ENCODE measurements at places on chromosomes 6 and 20.
A peak's percentile ranks its signal among the peaks of the same experiment; 100 is the strongest.

- DNase-seq = no peak
Observed at GRCh38 chr6:34679552-34680253, 16.9 kb downstream of the ILRUN start.

DNA sequence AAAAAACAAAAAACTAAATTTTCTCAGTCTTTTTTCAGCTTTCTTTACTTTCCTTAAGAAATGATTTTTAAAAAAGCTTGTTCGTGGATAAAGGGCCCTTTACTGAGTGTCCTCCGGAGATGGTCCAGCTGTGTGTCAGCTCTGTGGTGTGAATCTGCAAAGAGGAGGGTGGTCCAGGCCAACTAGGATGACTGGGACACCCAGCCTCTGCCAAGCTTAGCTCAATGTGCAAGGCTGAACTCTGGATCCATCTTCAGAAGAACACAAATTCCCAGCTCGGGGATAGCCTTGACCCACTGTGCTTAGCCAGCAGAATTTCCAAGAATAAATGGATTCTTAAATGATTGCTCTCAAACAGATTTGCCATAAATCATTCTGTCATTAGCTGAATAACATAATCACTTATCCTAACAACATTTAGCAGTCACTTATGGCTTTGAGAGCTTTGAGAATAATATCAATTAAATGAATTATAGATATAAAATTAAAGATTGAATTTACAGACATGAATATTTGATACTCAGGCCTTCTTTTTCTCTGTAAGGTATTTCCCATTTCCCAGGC lies 14.2 kb upstream of the CALHM5 start:
- DNase-seq = no peak

DNA sequence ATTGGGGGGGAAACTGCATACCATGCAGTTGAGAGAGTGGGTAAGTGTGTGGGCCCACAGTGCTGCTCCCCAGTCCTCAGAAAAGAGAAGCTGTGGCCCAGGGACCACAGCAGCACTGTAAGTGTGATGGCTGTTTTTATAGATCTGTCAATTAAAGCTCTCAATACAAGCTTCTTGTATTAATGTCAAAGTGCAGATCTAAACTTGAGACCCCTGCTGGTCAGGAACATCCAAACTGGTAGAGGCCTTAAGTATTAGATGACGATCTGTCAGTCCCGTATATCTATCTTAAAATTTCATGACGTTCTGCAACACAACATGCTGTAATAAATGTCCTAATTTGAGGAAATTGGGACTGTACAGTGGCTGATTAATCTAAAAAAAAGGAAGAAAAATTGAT lies 74.8 kb downstream of the TULP4 start:
- DNase-seq = no peak

- DNase-seq = no peak
Observed at GRCh38 chr6:69279805-69280204, 517.0 kb downstream of the LMBRD1 start.

GRCh38 chr6:139338795-139339194 lies 35.7 kb downstream of the CITED2 start:
- no peak for DNase-seq

DNA sequence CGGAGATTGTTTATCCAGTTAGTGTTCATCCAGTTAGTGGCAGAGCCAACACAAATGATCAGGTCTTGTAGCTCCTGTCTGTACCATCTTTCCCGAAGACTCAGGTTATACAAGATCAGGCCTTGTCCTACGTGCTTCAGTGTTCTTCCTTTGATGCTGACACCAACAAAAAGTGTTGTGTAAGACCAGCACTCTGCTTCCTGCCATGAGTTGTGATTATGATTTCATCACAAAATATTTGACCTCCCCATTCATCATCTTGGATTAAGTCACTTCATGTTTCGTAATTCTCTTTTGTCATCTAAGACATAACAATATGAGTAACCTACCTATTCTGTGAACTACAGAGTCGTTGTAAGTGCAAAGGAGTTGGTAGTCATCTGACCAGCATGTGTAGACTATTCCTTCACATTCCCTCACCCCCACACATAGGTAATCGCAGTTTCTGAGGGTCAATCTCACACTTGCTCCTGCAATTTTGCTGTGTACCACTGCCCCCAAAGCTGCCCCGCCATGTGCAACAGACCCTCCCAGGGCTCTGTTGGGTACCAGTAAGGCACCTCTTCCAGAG lies 135.6 kb upstream of the SLC22A23 start:
- no peak for DNase-seq

DNA sequence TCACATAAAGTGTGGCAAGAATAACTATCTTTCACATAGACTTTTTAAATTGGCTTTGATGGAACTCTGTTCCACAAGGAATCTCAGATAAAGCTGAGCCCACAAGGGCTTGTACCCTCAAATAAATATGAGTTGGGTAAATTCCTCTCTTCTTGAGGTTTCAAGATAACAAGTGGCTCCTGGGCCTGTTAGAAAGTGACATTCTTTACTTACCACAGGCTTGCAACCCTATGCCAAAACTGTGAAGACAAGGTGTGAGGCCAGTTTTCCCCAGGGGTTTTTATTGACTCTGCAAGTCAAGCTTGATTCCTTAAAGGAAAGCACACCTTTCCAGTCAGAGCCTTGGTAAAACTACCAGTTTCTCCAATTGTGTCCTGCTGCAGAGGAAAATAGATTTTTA lies 664.8 kb upstream of the GJE1 start:
- DNase-seq = no peak

DNA sequence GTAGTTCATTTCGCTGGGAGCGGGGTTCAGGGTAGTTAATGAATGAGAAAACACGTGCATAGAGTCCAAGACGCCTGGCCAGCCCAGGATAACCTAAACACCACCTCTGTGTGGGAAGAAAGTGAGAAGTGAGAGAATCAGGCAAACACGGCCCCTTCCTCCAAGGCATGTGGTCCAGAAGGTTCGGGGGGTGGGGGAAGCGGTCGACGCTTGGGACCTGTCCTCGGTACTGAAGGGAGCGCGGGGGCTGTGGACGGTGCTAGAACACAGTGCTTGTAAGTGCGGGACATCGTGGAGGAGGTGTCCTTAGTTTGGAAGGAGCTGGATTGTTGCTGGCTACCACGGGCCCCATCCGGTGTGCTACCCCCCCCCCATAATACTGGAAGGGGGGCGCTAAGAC lies 1.7 kb upstream of the VSTM2L start:
- no peak for DNase-seq

DNA sequence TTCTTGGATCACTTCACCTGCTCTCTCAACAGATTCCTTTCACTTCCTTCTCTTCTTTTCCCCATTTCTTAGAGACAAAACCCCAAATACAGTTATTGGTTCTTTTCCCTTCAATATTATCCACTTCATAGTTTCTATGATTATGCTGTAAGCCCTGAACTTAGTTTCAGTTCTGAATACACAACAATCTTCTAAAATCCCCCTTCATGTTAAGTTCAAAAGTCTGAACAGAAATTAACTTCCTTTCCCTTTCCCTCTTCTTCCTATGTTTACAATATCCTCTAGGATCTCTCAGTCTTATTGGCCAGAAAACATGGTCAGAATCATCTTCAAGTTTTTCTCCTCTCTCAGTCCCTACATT lies 57.7 kb downstream of the OGFRL1 start:
- no peak for DNase-seq

GRCh38 chr6:29510746-29511300 lies 23.1 kb upstream of the MAS1L start:
- DNase-seq = no peak

DNA sequence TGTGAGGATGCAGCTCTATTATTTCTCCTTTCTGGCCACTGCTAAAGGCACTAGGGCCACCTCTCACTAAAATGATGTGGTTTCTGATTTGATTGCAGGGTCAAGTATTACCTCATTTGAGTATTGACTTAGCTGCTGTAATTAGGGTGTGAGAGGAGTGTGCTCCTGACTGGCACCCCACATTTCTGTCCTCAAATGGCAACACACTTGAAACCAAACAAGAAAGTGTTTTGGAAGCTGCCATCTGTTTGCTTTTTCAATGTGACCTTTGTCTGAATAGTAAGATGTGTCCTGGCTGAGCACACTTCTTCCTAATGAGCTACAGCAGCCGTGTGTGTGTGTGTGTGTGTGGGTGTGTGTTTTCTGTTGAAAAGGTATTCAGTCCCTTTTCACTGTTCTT lies 62.8 kb upstream of the SCP2D1 start:
- DNase-seq = no peak

DNA sequence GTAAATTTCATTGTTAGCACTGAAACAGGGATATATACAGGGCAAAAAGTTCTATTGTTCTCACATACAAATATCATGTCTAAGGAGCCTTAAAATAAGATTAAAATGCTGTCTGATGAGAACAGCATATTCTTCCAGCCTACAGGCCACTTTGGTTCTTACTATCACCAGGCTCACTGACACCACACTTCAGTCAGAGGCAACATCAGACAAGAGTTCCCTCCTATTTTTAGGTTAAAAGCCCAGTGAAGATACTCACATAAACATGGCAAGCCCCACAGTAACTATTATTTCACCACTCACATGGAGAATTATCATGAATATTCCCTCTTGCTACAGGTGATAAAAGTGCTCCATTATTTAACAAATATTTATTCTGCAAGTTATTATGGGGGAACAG lies 175.8 kb downstream of the ISM1 start:
- DNase-seq = no peak

DNA sequence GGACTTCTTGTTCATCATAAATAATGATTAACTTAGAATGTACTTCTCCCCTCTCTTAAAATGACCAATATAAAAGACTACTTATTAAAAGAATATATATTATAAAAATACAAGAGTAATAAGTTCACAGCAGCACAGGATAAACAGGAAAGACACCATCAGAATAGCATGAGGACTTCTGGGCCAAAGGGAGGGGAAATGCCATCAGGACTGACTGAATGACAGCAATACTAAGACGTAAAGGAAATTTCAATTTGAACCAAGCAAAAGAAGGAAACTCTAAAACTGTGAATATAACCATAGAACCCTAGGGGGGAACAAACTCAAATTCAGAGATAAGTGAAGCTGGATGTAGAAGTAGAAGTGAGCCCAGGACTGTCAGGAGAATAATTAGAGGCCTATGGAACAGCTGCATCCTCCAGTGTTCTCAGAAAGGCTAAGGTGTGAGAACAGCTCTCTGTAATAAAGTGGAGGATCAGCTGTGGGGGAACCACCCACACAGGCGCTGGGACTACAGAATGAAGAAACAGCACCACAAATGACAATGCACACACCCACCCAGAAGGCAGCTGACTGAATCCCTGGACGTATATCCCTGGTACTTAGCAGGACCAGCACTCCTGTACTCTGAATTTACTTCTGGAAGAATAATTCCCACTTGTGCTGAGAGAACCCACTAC lies 37.8 kb downstream of the ZHX3 start:
- DNase-seq = no peak

- DNase-seq = no peak
Observed at GRCh38 chr6:33662318-33662717, 41.2 kb downstream of the ITPR3 start.

GRCh38 chr20:33311996-33312395 lies 29.0 kb downstream of the BPIFB1 start:
- no peak for DNase-seq

DNA sequence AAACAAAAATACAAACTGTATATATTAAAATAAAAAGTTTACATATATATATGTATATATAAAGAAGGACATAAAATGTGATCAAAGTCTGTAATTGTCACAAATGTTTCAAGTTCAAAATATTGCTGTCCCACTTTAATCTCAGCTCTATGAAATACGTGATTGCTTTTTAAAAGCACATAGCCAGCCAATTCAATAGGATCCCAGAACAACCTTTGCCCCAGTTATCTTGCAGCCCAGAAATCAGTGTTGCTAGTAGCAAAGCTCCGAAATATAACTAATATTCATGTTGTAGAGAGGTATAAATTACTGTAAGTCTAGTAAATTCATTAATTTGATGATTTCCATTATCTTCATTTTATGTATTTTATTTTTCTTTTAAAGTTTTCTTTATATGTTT lies 114.6 kb downstream of the ELOVL4 start:
- no peak for DNase-seq

GRCh38 chr6:2738373-2738979 lies 12.2 kb downstream of the MYLK4 start:
- peak; percentile 26 for DNase-seq

- no peak for DNase-seq
Observed at GRCh38 chr6:85127168-85127498, 322.8 kb upstream of the NT5E start.

GRCh38 chr6:145816392-145816791 lies 1.8 kb upstream of the FBXO30 start:
- no peak for DNase-seq

DNA sequence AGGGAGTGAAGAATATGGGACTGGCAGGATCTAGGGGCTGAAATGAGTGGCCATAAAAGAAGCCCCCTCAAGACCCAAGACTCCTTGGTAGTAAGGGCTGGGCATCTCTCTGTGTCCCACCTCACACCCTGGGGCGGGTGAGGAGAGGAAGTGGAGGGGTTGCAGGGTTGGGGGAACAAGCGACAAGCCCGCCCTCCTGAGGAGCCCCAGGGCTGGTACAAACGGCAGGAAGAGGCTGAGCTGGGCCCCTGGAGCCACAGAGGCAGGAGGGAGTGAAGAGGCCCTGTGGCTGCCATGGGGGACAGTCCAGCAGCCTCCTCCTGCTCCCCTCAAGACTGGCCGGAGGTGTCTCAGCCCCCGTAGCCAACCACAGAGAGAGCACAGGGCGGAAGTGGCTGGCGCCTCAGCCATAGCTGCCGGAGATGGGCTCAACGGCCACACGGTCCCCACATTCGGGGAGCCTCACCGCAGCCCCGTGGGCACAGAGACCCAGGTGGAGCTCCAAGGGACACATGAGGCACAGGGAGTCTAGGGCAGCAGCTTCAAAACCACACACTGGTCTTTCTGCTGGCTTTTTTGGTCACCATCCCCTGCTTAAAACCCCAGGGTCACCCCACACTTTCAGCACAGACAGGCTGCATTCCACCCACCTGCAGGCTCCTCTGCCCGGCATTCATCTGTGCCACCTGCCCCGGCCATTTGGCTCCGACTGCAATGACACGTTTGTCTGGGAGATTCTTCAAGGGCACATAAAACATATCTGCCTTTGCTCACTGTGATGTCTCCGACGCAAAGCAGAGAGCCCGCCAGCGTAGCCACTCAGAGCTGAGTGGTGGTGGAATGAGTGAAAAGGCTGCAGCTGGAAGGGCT lies 524 bp downstream of the C20orf203 start:
- DNase-seq = no peak

DNA sequence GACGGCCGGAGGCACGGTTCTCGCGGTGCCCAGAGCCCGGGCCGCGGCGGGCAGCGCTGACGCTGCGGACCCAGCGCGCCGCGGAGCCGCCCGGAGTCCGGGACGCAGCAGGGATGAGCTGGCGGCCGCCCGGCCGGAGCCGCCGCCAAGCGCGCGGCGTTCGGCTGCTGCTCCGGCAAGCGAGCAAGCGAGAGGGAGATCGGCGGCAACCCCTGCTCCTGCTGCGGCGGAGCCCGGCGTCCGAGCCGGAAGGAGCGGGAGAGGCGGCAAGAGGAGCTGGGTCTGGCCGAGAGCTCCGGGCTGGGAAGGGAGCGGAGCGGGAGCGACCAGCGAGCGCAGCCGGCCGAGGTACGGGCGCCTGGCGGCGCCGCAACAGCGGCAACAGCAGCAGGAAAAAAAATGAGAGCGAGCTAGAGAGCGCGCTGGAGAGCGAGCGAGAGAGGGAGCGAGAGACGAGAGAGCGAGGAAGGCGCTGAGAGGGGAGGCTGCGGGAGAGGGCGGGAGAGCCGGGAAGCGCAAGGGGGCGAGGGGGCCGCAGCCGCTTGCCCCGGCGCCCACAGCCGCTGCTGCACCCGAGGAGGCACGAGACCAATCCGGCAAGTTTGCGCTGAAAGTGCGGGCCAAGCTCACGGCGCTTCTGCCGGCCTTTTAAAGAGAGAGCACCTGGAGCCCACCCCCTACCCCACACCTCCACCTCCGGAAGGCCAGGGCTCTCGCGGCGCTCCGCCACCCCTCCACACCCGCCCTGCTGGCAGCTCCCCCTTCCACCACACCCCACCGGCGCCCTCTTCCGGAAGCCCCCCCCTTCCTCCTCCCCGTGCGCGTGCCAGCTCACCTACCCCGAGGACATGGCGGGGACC lies 496 bp downstream of the GRM4 start:
- DNase-seq = no peak

Data from activated CD4-positive, alpha-beta T cell treated with anti-CD3 and anti-CD28 coated beads for 1 hour (primary cell).